ENCODE measurements at places on chromosomes 6 and 20.
A peak's percentile ranks its signal among the peaks of the same experiment; 100 is the strongest.

GRCh38 chr6:12119085-12119588, 107.0 kb downstream of the HIVEP1 start:
- DNase-seq: no peak

DNA sequence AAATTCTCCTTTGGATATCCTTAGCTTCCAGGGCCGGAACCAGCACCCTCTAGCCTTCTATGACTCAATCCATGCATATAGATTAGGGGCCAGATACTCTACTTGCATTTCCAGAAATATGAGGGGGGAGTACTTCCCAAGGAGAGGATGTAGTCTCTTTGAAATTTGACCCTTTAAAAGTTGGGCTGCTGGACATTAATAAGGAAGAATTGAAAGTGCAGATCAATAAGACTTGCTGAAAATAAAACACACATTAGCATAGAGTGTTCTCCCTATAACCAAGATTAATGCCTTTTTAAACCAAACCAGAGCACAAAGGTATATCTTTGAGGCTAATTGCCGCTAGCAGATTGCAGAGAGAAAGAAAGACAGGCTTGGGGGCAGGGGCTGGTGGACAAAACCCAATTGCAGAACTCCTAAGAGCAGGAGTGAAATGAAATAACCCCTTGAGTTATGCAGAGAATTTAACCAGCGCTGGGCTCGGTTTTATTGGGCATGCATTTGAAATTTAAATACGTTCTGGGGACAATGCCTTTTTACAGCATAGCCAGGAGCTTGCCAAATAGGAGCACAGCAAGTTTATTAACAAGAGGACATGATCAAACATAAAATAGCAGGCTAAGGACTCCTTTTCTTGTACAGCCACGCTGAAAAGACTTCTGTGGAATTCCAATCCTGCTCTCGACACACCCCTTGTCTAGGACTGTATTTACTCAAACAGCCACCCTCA, 108.2 kb upstream of the SALL4 start:
- DNase-seq: no peak

DNA sequence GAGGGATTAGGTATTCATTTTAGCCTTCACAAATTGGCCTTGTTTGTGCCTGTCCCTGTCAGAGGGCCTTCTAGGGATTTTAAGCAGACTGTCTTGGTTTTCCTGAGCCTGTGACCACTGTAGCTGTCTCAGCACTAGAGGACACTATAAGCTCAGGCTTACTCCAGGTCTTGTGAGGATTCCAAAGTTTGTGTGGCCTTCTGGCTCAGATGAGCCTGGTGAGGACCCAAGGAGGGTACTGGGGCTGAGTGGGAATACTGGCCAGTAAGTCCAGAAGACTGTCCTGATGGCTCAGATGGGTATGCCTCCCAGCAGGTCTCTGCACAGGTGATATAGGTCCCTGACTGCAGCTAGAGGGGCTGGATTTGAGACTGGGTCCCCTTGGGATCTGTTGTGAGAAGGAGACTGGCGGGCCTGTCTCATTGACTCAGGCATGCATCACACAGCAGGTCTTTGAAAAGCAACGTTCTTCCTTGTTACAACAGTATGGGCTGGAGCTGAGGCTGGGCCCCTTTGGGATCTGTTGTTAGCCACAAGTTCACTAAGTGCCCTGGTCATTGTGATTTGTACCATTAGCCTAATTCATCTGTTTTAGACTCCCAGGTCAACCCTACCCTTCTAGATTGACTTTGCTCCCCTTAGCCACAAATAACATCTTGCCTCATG, 26.3 kb upstream of the TFB1M start:
- no peak for DNase-seq

DNA sequence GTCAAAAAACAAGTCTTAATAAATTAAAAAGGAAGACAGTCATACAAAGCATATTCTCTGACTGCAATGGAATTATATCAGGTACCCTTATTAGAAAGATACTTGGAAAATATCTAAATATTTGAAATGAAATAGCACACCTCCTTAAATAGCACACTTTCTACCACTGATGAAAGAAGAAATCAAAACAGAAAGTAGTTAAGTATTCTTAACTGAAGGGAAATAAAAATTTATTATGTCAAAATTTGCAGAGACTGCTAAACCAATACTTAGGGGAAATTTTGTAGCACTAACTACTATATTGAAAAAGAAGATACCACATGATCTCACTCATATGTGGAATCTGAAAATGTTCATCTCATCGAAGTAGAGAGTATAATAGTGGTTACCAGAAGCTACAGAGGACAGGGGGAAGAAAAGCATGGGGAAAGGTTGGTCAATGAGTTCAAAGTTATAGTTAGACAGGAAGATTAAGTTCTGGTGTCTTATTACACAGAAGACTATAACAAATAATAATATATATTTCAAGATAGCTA, 112.2 kb downstream of the ASCC3 start:
- DNase-seq: no peak

DNA sequence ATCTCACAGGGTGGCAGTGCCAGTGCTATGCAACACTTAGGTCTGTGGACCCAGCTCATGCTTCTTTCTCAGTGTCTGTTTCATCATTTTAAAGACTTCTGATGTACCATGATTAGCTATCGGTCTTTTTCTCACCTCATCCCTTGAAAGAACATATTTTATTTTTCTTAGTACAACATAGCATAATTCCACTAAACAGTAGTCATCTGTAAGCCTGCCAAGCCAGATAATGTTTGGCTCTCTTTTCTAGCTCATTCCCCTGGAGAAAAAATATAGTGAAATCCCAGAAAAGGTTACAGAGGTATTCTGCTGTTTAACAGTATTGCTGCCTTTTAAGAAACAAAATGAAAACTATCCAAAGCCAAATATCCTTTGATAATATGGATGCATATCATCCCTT, 177.0 kb upstream of the MMS22L start:
- no peak for DNase-seq

DNA sequence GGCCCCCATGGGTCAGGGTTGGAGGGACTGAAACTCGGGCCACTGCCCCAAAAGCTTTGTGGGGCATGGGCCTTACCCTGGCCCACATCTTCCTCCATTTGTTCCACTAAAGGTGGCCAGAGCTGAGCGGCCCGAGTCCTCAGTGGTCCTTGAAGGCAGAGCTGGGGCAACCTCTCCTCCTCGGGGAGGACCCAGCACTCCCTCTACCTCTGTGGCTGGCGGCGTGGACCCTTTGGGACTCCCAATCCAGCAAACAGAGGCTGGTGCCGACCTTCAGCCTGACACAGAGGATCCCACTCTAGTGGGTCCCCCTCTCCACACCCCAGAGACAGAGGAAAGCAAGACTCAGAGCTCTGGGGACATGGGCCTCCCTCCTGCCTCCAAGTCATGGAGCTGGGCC, 9.3 kb downstream of the LPIN3 start:
- DNase-seq: no peak

GRCh38 chr6:5729080-5729434, 277.7 kb downstream of the NRN1 start:
- peak; percentile 7 for DNase-seq

DNA sequence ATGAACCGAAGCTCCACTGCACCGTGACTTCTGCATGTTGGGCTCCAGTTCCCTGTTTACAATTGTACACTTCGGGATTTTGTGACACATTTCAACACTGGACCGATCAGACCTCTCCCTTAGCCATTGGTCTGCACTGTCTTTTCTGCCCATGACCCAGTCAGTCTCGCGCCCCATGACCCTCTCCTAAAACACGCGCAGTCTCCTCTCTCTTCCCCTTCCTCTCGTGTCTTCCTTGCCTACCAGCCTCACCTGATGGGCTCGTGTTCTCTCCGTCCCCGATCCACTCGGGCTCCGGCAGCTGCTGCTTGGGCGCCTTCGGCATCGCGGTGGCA, 535 bp upstream of the ABCF1 start:
- no peak for DNase-seq

DNA sequence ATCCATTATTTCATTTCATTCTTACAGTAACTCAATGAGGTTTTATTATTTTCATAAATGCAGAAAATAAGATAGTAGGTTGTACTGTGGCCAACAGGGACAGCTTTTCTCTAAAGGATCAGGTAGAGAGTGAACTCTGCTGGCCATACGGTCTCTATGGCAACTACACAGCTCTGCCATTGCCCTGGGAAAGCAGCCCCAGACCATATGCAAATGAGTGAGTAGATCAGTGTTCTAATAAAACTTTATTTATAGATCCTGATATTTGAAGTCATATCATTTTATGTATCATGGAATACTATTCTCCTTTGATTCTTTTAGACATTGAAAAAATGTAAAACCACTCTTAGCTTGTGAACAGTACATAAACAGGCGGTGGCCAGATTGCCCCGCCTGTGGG, 192.5 kb upstream of the RREB1 start:
- DNase-seq: no peak

GRCh38 chr20:5675103-5676091, 74.8 kb upstream of the SHLD1 start:
- no peak for DNase-seq

DNA sequence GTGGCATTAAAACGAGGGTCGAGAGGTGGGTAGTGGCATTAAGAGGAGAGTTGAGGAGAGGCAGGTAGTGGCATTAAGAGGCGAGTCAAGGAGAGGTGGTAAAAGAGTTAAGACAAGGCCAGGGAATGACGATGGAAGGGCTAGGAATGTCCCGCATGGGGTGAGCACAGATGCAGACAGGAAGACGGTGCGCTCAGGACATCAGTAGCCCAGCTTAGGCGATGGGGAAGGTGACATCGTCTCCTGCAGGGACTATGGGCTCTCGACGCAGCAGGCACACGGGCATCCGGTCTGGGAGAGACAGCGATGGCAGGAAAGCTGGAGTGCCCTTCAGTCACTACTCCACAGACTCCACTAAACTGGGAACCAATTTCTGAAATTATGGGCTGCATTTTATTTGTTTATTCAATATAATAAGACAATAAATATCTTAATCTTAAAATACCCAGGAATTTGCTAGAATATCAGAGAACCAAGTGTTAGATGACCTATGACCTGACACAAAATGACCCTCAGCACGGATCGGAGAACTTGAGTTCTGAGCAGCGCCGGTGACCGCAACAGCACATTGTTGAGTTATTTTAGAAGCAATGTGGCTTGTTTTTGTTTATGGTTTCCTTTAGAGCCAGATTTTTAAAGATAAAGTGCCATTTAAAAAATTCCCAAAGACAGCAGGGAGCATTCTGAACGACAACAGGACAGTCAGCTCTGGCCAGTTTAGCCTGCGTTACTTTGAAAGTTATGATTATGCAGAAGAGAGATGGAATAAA, 177.7 kb downstream of the SMOC2 start:
- no peak for DNase-seq

DNA sequence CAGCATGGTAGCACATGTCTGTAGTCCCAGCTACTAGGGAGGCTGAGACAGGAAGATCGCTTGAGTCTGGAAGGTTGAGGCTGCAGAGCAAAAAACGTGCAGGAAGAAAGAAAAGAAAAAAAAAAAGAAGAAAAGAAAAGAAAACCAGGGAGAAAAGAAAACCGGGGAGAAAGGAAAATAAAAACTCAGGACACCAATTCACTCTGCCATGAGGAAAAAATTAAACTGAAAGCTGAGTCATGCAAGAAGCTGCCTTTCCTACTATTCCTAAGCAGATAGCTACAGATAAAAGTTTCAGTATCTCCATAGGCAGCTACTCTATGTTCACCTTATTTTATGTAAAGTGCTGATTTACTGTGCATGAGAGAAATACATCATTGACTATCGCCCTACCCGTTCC, 10.5 kb downstream of the PTGIS start:
- no peak for DNase-seq

GRCh38 chr6:41732591-41733359, 2.6 kb downstream of the TFEB start:
- DNase-seq: peak; percentile 12

DNA sequence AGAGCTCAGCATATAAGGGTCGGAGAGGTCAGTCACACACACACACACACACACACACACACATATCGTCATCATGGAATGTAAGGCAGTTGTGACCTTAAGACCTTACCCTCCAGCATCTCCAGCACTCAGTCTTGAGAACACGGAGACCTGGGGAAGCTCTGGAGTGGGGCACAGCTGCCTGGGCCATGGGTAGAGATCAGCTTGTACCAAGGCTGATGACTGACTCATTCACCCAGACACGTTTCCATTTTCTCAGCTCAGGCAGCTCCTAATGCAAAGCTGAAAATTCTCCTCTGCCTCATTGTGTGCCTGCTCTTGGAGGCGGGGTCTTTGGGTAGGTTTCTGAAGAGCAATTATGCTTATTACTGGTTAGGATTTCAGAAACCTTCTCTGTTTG, 38.3 kb upstream of the PDYN start:
- no peak for DNase-seq
